ENCODE measurements at places on chromosomes 5 and 9. TPM values are rescaled to one million over a fixed set of nuclear protein-coding genes. Genes with fewer than 3 reads are reported as not detected.

Gene MORN5
- 0.51 TPM for total RNA-seq

Gene RAD50
- 34.7 TPM for total RNA-seq

Gene SLCO6A1
- total RNA-seq = not detected

Gene NPR3
- total RNA-seq = 14.9 TPM

Gene ZBTB43
- 11.0 TPM for total RNA-seq

Gene NSD1
- 52.8 TPM for total RNA-seq

Gene CTNNA1
- 421 TPM for total RNA-seq

Gene ITGA2
- total RNA-seq = 50.1 TPM

Gene FAM81B
- not detected for total RNA-seq

Gene ADAMTS6
- 48.3 TPM for total RNA-seq

Gene COL23A1
- total RNA-seq = not detected

All from fibroblast of lung (primary cell).